ENCODE measurements at places on chromosomes 12 and 14. TPM values are rescaled to one million over a fixed set of nuclear protein-coding genes. Genes with fewer than 3 reads are reported as not detected.

Gene CALM1
- 352 TPM for polyA plus RNA-seq

Gene OTX2
- polyA plus RNA-seq: not detected

Gene RIPK3
- polyA plus RNA-seq: 7.1 TPM

Gene SLC25A21
- polyA plus RNA-seq: 0.10 TPM

Gene KERA
- not detected for polyA plus RNA-seq

Gene KLRF1
- polyA plus RNA-seq: 0.19 TPM

Gene TTC8
- 6.1 TPM for polyA plus RNA-seq

Gene PCED1B
- 1.6 TPM for polyA plus RNA-seq

Gene GALNT8
- polyA plus RNA-seq: 1.3 TPM

Gene RNASE3
- polyA plus RNA-seq: not detected

Gene FITM1
- 77.0 TPM for polyA plus RNA-seq

Gene IFNG-AS1
- polyA plus RNA-seq: not detected

Gene GPX2
- polyA plus RNA-seq: not detected

Gene VDR
- polyA plus RNA-seq: 0.87 TPM

Gene YLPM1
- 8.4 TPM for polyA plus RNA-seq

Gene MGAT4C
- 1.9 TPM for polyA plus RNA-seq

Gene PXN
- polyA plus RNA-seq: 41.2 TPM

Gene IRAK3
- polyA plus RNA-seq: 5.4 TPM

Gene NFKBIA
- polyA plus RNA-seq: 88.4 TPM

Gene BIN2
- polyA plus RNA-seq: 1.2 TPM

Gene AMDHD1
- polyA plus RNA-seq: 0.88 TPM

Gene KRT6C
- 0.06 TPM for polyA plus RNA-seq

Gene TPH2
- polyA plus RNA-seq: not detected

Gene CMA1
- 0.13 TPM for polyA plus RNA-seq

Gene KRT83
- not detected for polyA plus RNA-seq

Gene GZMB
- 1.8 TPM for polyA plus RNA-seq

Measured in heart right ventricle (tissue), 16 donors.